GM23338 (cell line): ENCODE measurements at places on chromosomes 7 and 10.
A peak's percentile ranks its signal among the peaks of the same experiment; 100 is the strongest.

- H3K4me1 ChIP-seq, result peaks cover 6% of the 10 kb centered on the region
- no peaks in the 10 kb centered on the region; the same call in 1 of the 2 replicates for H3K36me3 ChIP-seq
- no peak for DNase-seq
- no peak overlapping the region for H3K27ac ChIP-seq
- H3K4me3 ChIP-seq, result no peak overlapping the region
Measured at GRCh38 chr7:50723888-50724287, 58.8 kb downstream of the GRB10 start.

- no peaks in the 10 kb centered on the region for H3K36me3 ChIP-seq
- no peaks in the 10 kb centered on the region for H3K4me1 ChIP-seq
- H3K4me3 ChIP-seq, result no peak overlapping the region
- no peaks in the 10 kb centered on the region for H3K27me3 ChIP-seq
- peak; percentile 39 for DNase-seq
- H3K27ac ChIP-seq, result no peak overlapping the region
Measured at GRCh38 chr7:66529883-66530610, 98.6 kb upstream of the KCTD7 start.

DNA sequence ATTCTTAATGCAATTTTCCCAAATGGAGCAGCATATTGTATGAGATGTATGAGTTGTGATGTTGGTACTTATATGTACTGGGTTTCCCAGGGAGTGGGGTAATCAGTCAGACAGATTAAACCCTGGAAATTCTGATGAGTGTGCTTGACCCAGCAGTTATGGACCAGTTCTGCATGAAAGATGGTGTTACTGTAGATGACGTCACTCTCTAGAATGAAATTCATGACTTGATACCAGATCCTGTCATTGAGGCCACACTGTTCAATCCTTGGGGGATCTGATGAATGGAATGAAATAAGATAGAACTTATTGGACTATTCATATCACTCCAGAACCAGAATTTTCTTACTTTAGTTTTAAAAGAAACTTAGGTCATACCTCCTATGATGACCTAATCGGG, 534.3 kb downstream of the PLXDC2 start:
- no peak overlapping the region for H3K27ac ChIP-seq

GRCh38 chr7:13508586-13508985, 480.9 kb downstream of the ETV1 start:
- no peaks in the 10 kb centered on the region for H3K27me3 ChIP-seq
- H3K36me3 ChIP-seq, result no peaks in the 10 kb centered on the region
- no peaks in the 10 kb centered on the region for H3K4me1 ChIP-seq
- no peak overlapping the region for H3K27ac ChIP-seq
- no peak overlapping the region for H3K4me3 ChIP-seq
- DNase-seq, result no peak

DNA sequence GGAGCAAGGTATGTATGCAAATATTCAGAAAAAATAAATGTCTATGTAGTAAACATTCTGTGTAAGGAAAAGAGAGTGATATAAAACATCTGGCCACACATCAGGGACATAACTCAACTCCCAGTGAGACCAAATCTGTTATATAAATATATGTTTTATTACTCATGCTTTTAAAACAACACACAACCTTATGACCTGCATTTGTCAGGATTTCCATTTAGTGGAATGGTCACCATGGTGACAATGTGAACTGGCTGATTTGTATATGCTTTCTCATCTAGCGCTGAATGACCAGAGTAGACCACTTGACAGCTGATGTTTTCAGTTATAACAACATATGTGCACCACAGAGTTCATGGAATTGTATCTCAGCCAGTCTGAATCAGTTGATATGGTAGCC, 551.7 kb downstream of the HTR7 start:
- no peaks in the 10 kb centered on the region for H3K27me3 ChIP-seq
- H3K36me3 ChIP-seq, result no peaks in the 10 kb centered on the region
- H3K4me3 ChIP-seq, result no peak overlapping the region
- H3K27ac ChIP-seq, result no peak overlapping the region
- no peak for DNase-seq

DNA sequence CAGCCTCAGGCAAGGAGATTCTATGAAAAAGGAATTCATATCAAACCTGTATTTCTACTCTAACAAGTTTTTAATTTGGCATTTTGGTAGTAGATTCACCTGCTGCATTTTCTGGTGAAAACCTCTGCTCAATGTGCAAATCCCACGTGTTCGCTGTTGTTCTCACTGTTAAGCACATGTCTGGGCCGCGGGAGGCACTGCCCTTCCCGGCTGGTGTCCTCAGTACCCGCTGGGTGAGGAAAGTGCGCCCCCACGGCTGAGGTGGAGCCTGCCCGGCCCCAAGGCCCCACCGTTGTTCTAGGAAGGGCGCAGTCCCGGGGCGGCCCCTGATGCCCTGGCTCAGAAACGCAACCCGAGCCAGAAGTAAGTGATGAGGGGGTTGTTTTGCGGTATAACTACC, 193.4 kb upstream of the VWC2 start:
- H3K36me3 ChIP-seq, result no peaks in the 10 kb centered on the region
- no peaks in the 10 kb centered on the region for H3K27me3 ChIP-seq
- no peak overlapping the region for H3K4me3 ChIP-seq
- H3K4me1 ChIP-seq, result no peaks in the 10 kb centered on the region; the same call in 1 of the 2 replicates
- H3K27ac ChIP-seq, result no peak overlapping the region
- peak; percentile 73 for DNase-seq
